ENCODE measurements at places on chromosomes 4 and X.

DNA sequence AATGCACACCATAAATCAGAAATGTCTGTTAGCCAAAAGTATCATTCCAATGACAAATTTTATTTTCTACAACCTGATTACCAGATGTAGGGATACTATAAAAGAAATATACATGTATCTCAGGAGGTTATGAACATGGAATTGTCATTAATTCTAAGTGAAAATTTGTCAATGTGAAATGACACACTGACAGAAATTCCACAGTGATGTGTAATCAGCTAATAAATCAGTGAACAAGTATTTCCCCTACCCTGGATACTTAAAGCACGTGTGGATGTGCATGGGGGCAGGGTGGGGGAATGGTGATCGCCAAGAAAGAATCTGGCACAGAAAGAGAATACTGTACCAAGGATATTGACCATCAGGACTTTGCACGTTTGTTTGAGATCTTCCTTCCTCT is 123.6 kb downstream of the SH3RF1 start:
- DNase-seq = no peak

- DNase-seq = no peak
Measured at GRCh38 chrX:129585691-129586090, 45.6 kb downstream of the OCRL start.

- no peak for DNase-seq
Measured at GRCh38 chr4:157887316-157887715, 285.5 kb downstream of the GASK1B start.

DNA sequence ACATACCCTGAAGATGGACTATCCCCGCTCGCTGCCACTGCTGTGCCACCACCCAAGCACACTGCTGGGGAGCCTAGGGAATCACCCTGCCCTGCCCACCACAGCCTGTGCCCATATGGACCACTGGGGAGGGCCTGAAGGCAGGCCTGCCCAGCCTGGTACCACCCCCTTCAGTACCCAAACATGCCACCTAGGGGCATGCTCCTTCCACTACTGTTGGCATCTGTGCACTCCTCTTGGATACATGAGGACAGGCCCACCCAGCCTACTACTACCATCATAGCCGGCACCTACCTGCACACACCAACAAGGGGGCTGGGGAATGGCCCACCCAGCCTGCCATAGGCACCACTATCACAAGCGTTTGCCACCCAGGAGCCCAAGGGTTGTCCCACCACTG is 30.1 kb upstream of the PRDX4 start:
- DNase-seq = no peak

- no peak for DNase-seq
Measured at GRCh38 chrX:155666741-155667140, 54.0 kb upstream of the TMLHE start.

All from NCI-H1436 (cell line).